ENCODE measurements at places on chromosomes 3 and 15. TPM values are rescaled to one million over a fixed set of nuclear protein-coding genes. Genes with fewer than 3 reads are reported as not detected.

PIAS1 gene
- 54.5 TPM for total RNA-seq

ALAS1 gene
- 62.4 TPM for total RNA-seq

GHRL gene
- total RNA-seq = 2.2 TPM

DNA sequence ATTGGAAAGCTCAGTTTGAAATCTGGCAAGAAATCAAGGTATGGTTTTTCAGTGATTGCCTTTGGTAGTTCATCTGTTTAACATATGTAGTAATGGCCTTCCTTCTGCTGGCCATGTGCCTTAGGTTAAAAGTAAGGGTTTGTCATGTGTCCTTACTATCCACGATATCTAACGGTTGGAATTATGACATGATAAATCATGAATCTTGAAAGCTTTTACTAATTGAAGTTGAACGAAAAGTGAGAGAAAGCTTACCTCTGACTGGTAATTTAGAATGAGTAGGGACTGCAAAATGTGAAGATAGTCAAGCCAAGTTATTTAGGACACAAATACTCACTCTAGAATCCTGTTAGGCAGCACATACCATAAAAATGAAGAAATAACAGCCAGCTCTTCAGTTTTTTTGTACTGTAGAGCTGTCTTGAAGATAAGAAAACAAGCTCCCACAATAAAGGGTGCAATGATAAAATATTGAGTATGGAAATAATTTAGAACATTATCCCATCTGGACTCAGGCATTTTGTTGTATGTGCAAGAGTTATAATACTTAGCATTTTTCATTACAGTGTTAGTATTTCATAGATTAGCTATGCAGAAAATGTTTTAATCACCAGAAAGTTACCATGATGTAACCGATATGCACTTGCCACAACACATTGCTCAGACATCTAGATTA is 303.4 kb downstream of the ZNF385D start:
- DNase-seq = no peak

GRCh38 chr3:98799479-98799878 is 36.3 kb downstream of the ST3GAL6 start:
- no peak for DNase-seq

- DNase-seq = no peak
These were observed 68.5 kb upstream of the SGO1 start for GRCh38 chr3:20254268-20255117.

GRCh38 chr3:103513003-103513402 is 1078.2 kb downstream of the ZPLD1 start:
- no peak for DNase-seq

DNA sequence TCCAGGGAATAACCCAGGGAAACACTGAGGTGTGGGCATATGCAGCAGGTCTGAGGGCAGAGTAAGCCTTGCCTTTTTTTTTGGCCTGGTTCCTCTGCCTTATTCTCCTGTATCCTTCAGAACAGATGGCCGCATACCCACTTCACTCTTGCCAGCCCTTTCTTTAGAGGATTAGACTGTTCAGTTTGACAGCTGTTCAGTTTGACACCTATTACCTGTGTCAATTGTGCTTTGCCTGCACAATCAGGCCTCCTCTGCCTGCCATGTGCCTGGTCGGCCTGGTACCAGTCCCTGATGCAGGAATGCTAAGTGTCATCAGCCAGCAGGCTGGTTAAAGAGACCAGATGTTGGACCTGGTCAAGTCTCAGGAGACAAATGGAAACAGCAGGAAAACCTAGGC is 22.3 kb downstream of the TM6SF1 start:
- DNase-seq = no peak

DNA sequence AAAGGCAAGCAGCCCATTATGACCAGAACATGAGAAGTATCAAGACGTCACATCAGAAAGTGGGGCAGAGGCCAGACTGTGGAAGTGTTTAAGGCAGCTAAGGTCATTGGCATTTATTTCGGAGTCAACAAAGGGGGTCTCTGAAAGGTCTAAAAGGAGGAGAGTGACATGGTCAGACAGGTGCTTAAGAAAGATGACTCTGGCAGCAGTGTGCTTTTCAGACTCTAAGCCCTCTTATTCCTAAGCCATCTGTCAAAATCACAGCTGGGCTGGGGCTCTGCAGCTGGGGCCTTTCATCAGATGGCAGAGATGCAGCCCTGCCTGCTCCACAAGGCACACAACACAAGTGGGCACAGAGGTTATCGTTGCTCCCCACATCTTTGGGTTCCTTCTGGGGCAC is 14.0 kb downstream of the FBXL22 start:
- DNase-seq = no peak

- peak; percentile 71 for DNase-seq
These were observed 49.2 kb downstream of the NEK10 start for GRCh38 chr3:27319847-27320526.

- DNase-seq = peak; percentile 61
These were observed 17.2 kb downstream of the MYL3 start for GRCh38 chr3:46845860-46846623.

GRCh38 chr3:184525337-184526087 is 36.1 kb upstream of the EPHB3 start:
- DNase-seq = no peak

GPR176 gene
- 5.4 TPM for total RNA-seq

LDHAL6B gene
- total RNA-seq = not detected

DNA sequence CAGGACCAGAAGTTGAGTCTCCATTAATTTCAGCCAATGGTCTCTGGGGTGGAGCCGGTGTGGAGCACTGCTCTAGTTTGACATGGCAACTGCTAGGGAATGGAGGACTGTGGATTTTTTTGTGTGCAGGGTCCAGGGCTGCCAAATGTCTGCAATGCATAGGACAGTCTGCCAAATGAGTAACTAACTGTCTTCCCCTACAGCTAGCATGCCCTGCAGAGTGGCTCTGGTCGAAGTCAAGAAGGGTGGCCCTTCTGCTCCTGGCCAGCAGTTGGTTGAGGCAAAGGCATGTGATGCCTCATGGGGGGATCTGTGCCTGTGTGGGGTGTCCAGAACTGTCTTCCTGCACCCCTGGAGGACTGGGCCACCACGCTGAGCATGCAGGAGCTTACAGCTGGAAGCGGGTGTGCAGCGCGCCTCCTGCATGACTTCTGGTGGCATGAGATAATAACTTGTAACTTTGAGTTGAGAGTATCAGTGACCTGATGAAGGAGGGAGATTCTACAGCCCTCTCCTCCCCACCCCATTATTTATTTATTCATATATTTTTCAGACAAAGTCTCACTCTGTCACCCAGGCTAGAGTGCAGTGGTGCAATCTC is 4.6 kb downstream of the TPRA1 start:
- no peak for DNase-seq

DNA sequence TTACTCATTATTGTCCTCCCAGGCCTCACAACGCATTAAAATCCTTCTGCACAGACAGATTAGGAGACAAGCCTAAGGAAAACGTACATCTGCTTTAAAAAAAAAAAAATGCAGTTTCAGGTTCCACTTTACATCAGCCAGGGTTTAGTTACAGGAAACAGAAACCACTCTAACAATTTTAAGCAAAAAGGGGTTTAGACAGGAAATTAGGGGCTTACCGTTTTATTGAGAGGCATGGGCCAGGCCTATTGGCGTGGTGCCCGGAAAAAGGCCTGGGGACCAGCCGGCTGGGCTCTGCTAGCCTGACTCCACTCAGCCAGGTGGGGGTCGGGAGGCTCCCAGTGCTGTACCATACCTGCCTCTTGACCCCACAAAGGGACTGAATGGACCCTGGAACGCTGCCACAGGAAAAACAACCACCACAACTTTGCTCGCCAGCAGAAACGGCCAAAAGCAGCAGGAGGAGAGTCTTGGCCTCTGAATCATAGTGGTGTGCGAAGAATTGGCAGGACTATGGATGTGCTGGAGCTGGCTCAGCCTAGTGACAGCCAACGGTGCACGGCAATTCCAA is 124.3 kb downstream of the CHSY1 start:
- DNase-seq = peak; percentile 66

NMB gene
- total RNA-seq = 8.1 TPM

- no peak for DNase-seq
These were observed 263.8 kb upstream of the ATP10A start for GRCh38 chr15:26126819-26127387.

ROPN1B gene
- total RNA-seq = not detected

DNA sequence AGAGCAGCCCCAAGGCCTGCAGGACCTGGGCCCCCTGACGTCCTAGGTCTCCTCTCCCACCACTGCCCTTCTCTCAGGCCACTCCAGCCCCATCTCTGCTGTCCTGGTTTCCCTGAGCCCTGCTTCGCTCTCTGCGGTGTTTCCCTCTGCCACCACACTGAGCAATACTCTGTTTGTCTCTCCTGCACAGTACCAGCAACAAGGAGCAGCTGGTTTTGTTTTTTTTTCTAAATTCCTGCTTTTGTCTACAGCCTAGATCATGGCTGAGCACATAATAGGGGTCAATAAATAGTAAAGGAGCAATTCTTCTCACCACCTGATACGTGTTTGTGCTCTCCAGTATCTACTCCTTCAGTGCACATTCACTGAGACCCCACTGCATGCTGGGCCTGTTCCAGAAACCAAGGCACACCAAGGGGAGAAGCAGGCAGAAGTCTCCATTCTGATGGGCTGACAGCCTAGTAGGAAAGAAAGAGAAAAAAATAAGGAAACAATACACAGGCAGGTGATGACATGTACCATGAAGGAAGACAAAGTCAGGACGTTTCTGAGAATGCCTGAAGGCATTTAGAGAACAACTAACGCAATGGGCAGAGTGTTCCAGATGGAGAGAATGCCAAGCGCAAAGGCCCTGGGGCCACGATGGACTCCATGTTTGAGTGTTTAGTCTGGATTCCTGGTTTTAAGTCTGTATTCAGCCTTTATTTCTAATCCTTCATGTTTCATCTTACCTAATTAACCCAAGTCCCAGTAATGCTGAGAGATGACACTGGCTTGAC is 6.0 kb upstream of the ACAD9 start:
- no peak for DNase-seq

GLDN gene
- 20.7 TPM for total RNA-seq

TPRG1 gene
- 3.9 TPM for total RNA-seq

CYP1A2 gene
- total RNA-seq = 0.14 TPM

- DNase-seq = no peak
These were observed 115.3 kb downstream of the MEGF11 start for GRCh38 chr15:66138096-66138783.

CLSTN2 gene
- total RNA-seq = 7.1 TPM

DNA sequence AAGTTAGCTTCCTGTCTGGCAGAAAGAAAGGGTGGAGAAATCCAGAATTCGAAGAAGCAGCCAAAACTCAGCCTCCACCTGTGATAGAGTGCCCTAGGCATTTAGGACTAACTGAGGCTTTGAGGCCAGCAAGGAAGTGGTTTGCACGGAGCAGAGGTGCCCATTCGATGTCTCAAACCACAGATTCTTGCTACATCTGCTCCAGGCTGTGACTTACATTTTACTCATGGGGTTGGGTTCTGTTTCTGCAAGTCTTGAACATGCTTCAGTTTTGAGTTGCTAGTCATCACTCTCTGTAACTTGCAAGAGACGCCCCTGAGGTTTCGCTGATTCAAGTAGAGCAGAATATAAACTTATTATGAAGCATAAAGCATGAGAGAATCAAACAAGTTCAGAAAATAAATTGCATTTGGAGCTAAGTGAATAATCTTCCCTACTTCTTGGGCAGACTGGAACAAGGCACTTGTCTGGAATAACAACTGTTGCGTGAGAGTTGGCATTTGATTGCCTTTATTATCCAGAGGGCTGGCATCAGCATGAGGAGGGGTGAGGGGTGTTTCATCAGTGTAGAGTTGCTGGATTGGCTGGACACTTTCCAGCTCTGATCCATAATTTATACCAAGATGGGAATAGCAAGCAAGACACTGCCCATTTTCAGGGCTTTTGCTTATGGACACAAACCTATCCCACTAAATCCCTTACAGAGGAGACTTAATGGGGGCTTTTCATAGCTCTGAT is 256.5 kb downstream of the AGBL1 start:
- no peak for DNase-seq

LRRIQ4 gene
- total RNA-seq = not detected

GRK7 gene
- total RNA-seq = not detected
